HFFc6 (cell line): ENCODE measurements at places on chromosomes 11 and 22. TPM values are rescaled to one million over a fixed set of nuclear protein-coding genes. Genes with fewer than 3 reads are reported as not detected.

GRCh38 chr11:76670485-76671236 lies at the start of gene LRRC32:
TSS of gene LRRC32 (minus strand) at chr11:76670747. CDS start at chr11:76665954, 4,793 bp downstream.
- peak within 1 kb of the TSS; percentile 37; the same call in 1 of the 2 replicates for H3K27ac ChIP-seq
- peaks cover 18% of the 10 kb centered on the region for H3K27me3 ChIP-seq
- peak within 1 kb of the TSS; percentile 73 for H3K4me3 ChIP-seq
- peaks cover 14% of the 10 kb centered on the region for H3K4me1 ChIP-seq

GRCh38 chr11:59283825-59284772 lies 71.4 kb upstream of the MPEG1 start:
- no peak overlapping the region for H3K4me3 ChIP-seq
- no peaks in the 10 kb centered on the region for H3K36me3 ChIP-seq
- no peaks in the 10 kb centered on the region; the same call in 1 of the 2 replicates for H3K4me1 ChIP-seq
- DNase-seq, result peak; percentile 27
- peaks cover 8% of the 10 kb centered on the region for H3K27me3 ChIP-seq
- no peak overlapping the region for H3K27ac ChIP-seq

DNA sequence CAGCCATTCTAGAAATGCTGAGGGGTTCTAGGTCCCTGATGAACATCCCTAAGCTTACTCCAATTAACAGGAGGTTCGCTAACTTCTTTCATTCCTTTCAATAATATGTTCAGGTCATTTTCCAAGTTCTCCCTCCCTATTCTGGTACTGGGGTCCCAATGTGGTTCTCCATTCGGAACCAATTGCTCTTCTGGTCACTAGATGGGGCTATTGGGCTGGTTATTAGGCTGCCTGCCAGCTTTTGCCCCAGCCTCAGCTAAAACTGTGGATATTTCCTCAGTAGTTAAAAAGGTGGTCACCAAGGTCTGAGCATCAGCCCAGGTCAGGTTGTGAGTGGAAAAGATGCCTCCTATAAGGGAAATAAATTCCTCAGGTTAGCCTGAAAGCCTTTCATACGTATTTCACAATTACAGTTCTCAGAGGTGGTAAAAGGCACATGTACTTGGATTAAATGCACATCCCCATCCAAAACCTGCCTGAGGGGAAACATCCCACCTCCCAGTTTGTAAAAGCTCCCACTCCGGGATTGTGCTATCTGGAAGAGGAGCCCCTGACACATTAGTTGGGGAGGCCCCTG lies 161.1 kb upstream of the CCDC179 start:
- no peaks in the 10 kb centered on the region for H3K36me3 ChIP-seq
- no peak overlapping the region for H3K4me3 ChIP-seq
- H3K27ac ChIP-seq, result no peak overlapping the region
- no peaks in the 10 kb centered on the region; the same call in 1 of the 2 replicates for H3K27me3 ChIP-seq
- peak; percentile 12 for DNase-seq
- H3K4me1 ChIP-seq, result peaks cover 13% of the 10 kb centered on the region; the same call in 1 of the 2 replicates

DNA sequence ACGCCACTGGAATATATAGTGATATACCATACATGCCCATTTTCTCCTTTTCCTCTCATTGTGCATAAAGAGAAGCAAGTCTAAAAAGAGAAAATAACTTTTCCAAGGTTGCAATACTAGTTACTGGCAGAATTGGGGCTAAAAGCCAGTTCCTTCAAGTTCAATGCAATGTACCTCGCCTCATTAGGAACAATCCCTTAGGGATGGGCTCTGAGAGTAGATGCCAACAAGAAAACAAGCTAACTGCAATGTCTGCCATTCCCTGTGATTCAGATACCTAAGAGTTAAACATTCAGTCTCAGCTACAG lies 114.3 kb downstream of the RBFOX2 start:
- no peak for DNase-seq
- no peaks in the 10 kb centered on the region; the same call in 1 of the 2 replicates for H3K27me3 ChIP-seq
- peaks cover 90% of the 10 kb centered on the region for H3K4me1 ChIP-seq
- H3K27ac ChIP-seq, result peak overlapping the region; percentile 81

DEPDC7 gene
- 12.4 to 16.4 TPM (median 14.5 TPM) in 3 replicates for total RNA-seq
